ENCODE measurements at places on chromosomes 4 and X. TPM values are rescaled to one million over a fixed set of nuclear protein-coding genes. Genes with fewer than 3 reads are reported as not detected.

HELT gene
- total RNA-seq, result not detected

WDFY3 gene
- total RNA-seq, result 129 TPM

PNMA5 gene
- total RNA-seq, result not detected

CYTL1 gene
- total RNA-seq, result 34.6 TPM

GUCY1A1 gene
- total RNA-seq, result not detected

FDCSP gene
- total RNA-seq, result not detected

GLUD2 gene
- total RNA-seq, result 3.7 TPM

MAP3K15 gene
- 0.13 TPM for total RNA-seq

GRCh38 chrX:124341396-124342132 lies 4.8 kb upstream of the SH2D1A start:
- no peak for DNase-seq

DNA sequence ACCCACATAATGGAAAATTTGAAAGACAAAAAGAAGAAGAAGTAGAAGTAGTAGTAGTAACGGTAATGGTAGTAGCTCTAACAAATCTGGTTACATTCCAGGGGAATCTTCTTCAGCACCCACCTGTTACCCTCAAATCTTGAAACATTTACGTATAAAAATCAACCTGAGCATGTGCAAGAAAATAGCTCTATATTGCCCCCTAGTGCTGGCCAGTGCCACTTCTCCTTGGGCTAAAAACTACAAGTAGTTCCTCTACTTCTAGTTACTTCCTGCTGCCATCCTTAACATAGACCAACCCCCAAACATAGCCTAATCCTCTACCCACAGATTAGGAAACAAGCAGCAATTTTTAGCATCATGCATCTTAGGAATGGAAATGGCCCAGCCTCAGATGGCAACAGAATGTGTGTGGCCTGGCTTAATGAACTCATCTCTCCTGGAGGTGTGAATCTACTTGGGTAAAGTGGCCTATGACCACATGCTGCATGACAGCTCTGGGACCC lies 3.1 kb downstream of the PDGFC start:
- DNase-seq, result no peak

DNA sequence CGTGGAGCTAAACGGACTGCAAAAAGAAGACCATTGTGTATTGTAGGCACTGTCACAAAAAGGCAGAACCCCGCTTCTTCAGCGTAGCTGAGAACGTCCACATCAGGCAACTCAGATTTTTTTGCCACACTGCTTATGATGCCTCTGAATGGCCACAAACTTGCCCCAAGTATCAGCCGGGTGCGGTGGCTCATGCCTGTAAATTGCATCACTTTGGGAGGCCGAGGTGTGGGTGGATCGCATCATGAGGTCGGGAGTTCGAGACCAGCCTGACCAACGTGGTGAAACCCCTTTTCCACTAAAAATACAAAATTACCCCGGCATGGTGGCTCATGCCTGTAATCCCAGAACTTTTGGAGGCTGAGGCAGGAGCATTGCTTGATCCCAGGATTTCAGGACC lies 14.9 kb upstream of the IL3RA start:
- no peak for DNase-seq

DNA sequence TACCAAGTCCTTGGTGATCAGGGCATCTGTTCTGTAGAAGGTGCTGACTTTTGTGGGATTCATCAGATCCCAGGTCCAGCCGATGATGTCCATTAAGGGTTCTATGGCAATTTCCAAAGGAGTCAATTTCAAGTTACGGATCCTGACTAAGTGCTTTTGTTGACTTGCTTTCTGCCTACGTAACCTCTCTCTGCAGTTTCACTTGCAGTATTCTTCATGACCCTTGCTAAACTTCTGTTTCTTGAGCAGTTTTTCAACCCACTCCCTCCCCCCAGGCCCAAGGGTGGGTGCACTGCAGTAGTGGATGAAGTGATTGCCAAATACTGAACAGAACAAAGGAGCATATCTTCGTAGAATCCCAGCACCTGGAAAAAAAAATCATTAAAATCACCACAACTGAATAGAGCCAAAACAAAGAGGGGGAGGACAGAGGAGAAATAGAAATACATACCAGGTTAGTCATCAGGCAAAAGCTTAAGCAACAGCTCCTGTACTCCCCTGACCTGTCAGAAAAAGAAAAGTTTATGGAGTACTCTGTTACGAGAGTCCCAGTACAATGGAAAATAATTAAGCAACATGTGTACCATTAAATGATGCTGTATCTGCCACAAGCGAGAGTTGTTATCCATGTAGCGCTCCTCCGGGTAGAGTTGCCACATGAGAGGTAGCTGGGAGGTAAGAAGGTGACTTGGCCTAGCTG lies 5.8 kb downstream of the CMC4 start:
- no peak for DNase-seq

GRCh38 chrX:70029863-70030262 lies 19.9 kb downstream of the AWAT2 start:
- no peak for DNase-seq

DNA sequence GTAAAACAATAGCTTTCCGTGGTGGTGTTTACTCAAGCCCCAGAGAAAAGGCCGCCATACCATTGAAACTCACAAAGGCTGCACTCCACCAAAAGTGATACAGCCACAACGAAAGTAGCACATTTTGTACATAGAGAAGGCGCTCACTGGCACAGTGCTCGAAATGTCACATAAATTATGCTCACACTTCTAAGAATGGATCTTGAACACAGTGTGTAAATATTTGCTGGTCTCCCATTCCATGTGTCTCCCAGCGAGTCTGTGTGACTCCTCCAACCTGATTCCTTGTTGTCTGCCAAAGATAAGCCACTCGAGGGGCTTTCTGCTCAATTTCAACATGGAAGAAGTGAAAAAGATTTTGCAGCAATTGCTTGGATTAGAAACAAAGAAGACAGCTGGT lies 234.0 kb upstream of the VCX3A start:
- no peak for DNase-seq

DNA sequence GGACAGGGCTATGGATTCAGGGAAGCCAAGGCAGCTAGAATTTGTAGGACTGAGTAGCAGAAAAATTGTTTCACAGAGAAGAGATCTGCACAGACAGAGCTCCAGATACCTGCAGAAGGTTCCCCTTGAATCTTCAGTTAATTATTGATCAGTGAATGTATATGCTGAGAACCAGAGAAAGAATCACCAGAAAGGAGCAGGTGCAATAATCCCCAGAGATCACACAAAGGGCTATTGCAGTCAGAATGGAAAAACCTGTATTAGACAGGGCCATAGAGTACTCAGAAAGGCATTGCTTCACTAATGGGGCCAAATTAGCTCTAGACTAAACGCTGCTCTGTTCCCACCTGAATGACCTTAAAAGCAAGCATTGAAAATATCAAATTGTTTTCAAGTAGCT lies 35.5 kb upstream of the SMAD1 start:
- DNase-seq, result no peak

DNA sequence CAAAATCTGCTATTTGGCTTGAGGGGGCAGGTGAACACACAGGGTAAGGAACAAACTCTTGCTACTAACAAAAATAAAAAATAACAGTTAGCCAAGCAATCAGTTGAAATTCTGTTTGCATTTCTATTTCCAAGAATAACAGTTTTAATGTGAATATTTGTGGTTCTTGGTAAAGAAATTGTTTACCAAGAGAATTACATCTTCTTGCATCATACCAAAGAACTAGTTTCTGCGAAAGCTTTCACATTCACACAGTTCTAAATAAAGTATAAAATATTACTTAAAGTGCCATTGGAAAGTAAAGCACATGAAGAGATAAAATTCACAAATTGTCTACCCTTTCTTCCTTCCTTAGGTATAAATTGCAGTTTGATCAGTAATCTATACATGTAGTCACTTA lies 54.4 kb downstream of the KLHL4 start:
- DNase-seq, result no peak

GRCh38 chrX:50036426-50036825 lies 114.0 kb downstream of the CLCN5 start:
- DNase-seq, result no peak

GRCh38 chrX:70257423-70258288 lies 2.3 kb downstream of the P2RY4 start:
- DNase-seq, result no peak

- no peak for DNase-seq
These were observed 207.7 kb downstream of the RCHY1 start for GRCh38 chr4:75306506-75306905.

GRCh38 chr4:87133183-87133582 lies 87.2 kb downstream of the KLHL8 start:
- no peak for DNase-seq

DNA sequence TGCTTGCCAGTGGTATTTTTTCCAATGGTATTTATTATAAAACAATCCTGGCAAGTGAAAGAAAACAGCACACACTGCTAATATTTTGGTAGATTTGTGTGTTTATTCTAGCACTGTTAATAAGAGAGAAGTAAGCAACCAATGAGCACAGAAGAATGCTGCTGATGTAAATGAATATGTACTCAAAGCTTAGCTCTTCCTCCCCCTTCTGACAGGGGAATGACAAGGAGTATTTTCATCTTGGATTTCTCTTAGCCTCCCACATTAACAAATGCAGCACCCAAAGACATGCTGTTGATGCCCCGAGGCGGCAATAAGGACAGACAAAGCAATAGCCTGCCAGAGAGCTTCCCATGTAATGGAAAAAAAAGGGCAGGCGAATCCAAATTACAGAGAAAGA lies 18.6 kb downstream of the ARHGAP6 start:
- DNase-seq, result no peak

DNA sequence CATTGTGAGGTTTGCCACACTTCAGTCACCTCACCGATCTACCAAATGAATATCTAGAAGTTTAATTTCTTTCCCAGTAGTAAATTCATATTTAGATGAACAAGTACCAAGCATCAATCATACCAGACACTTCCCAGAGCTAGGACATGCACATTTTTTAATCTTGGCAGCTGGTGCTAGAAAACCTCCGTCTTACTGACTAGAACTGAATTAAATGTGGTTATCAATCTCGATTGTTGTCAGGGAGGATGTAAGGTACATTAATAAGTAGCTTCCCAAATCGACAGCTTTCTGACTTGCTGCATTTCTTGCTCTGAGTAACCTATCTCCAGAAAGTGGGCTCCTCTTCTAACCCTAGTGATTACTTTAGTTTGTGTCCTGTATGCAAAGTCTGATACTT lies 34.4 kb downstream of the VEGFC start:
- DNase-seq, result no peak

DNA sequence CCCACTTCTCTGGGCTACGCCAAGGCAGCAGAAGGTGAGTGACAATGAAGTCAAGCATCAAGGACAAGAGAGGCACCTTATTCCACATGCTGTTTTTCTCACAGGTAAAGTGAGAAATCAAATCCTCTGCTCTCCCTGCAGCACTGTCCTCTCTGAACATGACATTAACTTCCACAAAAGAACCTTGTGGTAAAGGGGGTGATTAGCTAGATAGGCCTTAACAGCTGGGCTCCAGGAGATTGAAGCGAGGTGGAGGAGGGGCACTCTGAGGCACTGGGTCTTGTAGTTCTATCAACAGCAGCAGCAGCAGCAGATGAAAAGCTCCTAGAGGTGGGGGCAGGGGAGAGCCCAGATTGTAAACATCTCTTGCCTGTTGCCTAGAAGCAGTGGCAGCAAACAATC lies 96.8 kb upstream of the CXXC4 start:
- DNase-seq, result no peak

- DNase-seq, result no peak
These were observed 84.7 kb downstream of the OTC start for GRCh38 chrX:38437093-38437492.

DNA sequence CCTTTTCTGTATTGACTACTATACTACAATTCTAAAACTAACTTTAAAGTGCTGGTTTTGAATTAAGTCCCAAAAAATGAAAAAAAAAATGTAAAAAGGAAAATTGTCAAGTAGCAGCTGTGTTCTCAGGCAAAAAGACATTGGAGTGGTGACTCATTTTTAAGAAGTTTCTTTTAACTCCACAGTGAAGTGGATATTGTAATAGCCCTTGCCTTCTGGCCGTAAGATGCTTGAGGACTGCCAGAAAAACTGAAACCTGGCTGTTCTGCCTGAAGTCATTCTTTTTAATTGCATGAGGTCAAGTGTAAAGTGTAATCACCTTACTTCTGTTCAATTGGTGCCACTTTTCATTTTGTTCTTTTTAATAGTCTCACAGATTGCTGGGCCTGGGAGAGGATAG lies 28.9 kb downstream of the SPANXD start:
- no peak for DNase-seq

GRCh38 chrX:37905436-37906147 lies 58.2 kb upstream of the DYNLT3 start:
- DNase-seq, result no peak

GRCh38 chr4:137558951-137559350 lies 26.7 kb upstream of the PCDH18 start:
- DNase-seq, result no peak

GRCh38 chrX:71182871-71183270 lies 38.2 kb downstream of the NLGN3 start:
- no peak for DNase-seq

- no peak for DNase-seq
These were observed 48.9 kb upstream of the MAMLD1 start for GRCh38 chrX:150314186-150314585.
